ENCODE measurements at places on chromosomes 1 and 21.
A peak's percentile ranks its signal among the peaks of the same experiment; 100 is the strongest.

GRCh38 chr1:201358596-201358995 lies 18.9 kb downstream of the TNNT2 start:
- DNase-seq: peak; percentile 23

GRCh38 chr1:209382231-209383100 lies 201.0 kb upstream of the CAMK1G start:
- no peak for DNase-seq

- DNase-seq: no peak
These were observed 107.9 kb downstream of the ZFYVE9 start for GRCh38 chr1:52249831-52250230.

DNA sequence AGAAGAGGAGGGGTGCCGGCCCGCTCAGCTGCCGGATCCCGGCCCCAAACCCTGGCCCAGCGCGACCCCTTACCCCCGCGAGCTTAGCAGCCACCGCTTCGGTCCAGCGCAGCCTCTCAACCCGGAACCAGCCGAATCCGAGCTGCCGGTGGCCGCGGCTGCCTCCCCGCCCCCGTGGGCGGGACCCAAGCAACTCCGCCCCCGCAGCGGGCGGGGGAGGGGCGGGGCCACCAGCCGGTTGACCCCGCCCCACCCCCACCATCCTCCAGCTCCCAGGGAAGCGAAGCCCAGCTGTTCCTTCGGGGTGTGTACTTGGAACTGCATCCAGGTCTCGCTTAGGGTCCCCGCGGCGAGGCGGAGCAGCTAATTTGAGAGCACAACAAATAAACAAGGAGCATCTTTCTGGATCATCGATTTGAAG lies at the start of gene TRIM62:
Gene TRIM62, minus strand, starts transcription at position 123 of the 421 bp plus-strand sequence. CDS start 611 bp downstream, outside the sequence.
- peak; percentile 87 for DNase-seq

GRCh38 chr1:97334454-97334853 lies 586.4 kb downstream of the DPYD start:
- DNase-seq: peak; percentile 91

- no peak for DNase-seq
These were observed 22.4 kb upstream of the LRRC8C start for GRCh38 chr1:89610457-89611011.

GRCh38 chr1:199038156-199038555 lies 399.3 kb downstream of the PTPRC start:
- no peak for DNase-seq

DNA sequence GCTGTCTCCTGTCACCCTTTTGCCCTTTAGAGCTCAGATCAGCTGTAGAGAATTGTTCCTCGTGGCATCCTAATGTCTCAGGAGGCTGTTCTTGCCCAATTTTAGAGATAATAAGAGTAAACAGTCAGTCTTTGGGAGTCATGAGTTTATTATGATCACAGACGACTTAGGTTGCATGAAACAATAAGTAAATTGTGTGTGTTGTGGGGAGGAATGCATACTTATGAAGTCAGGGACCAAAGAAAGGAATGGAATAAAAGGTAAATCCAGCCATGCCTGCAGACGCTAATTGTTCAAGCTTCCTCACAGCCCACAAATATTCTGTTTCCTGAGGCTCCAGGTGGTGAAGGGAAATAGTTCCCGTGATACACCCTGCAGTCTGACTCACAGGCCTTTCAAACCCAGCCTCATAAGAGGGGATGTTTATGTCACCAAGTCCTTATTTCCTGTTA lies 897 bp downstream of the EPHX4 start:
- peak; percentile 39 for DNase-seq

All from EL (cell line).